ENCODE measurements at places on chromosomes 13 and 19.

DNA sequence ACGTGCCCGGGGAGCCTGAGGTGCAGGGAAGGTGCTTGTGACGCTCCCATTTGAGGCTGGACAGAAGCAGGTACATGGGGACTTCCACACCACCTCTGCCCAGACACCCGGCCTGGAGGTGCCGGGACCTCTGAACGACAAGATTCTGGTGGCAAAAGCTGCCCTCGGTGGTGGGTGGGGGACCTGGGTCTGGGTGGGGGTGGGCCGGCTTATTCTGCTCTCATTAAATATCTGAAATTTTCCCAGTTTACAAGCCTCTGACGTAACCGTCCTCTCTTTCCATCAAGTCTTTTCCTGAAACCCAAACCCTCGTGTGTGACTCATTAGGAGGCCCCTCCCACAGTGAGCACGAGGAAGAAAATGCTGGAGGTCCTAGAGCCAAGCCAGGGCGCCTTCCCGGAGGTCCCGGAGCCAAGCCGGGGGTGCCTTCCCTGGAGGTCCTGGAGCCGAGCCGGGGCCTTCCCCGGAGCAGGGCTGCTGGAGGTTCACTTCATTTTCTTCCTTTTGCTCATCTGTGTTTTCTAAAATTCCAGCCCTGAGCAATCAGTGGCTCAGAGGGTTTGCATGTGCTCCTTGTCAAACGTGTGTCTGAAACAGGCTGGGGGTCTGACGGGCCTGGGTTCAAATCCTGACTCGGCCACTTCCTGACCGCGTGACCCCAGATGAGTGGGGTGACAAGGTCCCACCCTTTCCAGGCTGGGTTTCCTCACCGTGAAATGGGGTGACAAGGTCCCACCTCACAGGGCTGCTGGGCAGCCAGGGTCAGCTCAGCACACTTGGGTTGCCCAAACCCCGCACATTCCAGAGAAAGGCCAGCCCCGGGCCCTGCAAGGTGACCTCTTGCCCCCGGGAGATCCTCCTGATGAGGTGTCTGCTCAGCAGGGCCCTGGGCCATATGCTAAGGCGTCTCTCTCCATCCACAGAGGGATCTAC is 10.0 kb downstream of the CFD start:
- DNase-seq: no peak

DNA sequence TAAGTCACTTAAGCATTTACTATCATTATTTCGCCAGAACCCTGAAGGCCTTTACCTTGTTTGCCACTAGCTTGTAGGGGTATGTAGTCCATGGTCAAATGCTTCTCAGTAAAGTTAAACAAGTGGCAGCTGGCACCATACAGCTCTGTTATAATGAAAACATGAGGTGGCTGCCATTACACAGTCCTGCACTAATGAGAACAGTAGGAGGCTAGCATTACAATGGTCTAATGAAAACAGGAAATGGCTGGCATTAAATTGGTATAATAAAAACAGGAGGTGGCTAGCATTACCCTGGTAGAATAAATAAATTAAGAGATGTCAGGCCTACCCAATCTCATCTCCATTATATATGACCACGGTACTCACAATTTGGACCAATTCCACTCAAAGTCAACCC is 107.5 kb downstream of the PCDH17 start:
- DNase-seq: no peak

GRCh38 chr19:3145909-3146676 is 10.3 kb downstream of the GNA15 start:
- no peak for DNase-seq

GRCh38 chr19:55537741-55538111 is 793 bp upstream of the SBK2 start:
- DNase-seq: no peak

GRCh38 chr13:36476661-36477060 is 44.4 kb downstream of the CCNA1 start:
- DNase-seq: no peak

DNA sequence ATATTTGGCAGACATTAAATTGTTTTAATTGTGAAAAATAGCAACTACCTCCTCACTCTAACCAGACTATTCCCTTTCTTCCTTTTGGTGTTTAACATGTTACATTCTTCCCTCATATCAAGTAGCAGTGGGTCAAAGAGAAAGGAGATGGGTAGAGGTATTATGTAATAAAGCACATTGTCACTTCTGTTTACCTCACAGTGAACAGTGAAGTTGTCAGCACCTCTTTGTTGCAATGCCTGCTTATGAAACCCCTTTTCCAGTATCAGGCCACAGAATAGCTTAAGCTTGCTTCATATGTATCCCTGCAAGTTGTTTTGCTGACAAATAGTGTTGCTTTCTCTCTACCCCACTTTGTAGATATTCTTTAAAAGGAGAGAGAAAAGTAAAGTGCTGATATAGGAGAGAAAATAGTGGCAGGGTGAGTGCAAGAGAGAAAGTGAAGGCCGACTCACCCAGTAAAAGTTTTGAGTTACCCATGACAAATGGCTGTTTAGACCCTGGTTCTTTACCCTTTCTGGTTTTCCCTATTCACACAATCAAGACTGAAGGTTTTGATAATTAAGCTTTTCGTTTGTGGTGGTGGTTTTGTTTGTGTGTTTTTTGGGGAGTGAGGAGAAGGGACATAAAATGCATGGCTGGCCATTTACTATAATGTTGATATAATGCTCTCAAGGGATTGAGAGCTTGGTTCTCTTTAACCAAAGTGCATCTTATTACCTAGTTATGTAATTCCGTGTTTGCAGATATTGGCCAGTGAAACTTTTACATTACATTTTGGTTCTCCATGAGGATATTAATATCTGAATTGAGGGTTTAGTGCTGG is 3.7 kb downstream of the ITM2B start:
- no peak for DNase-seq

- no peak for DNase-seq
These were observed 81.0 kb downstream of the NUFIP1 start for GRCh38 chr13:44908266-44908665.

DNA sequence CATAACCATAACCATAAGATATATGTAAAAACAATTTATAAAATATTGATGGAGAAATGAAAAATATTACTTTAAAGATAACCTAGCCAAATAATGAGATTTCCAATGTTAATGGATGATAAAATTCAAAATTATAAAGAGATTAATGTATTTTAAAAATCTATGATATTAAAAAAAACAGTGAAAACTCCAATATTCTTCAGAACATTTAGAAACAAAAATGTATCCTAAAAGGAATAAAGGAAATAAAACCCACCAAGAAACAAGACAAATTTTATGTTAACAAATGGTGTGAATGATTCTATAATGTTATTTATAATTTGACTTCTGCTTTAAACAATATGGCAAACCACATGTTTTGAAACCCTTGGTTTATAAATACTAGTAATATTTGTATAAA is 1587.8 kb downstream of the PCDH9 start:
- no peak for DNase-seq

DNA sequence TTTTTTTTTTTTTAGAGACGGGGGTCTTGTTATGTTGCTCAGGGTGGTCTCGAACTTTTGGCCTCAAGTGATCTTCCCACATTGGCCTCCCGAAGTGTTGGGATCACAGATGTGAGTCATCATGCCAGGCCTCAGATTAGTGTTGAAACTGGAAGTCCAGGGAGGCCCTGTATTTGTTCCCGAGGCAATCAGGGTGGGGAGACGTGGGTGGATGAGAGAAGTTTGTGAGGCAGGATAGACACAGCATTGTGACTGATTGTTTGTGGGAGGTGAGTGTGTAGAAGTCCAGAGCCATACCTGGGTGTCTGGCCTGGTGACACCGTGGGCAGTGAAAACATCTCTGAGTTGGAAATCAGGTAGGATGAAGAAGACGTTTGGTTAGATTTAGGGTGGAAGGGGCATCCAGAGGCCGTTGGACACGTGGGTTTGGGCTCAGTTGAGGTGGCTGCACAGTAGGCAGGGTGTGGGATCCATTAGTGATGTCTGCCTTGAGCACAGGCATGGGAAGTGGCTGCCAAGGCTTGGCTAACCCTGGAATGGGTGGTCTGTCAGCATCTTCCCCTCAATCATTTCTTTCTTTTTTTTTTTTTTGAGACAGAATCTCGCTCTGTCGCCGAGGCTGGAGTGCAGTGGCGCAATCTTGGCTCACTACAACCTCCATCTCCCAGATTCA is 12.4 kb downstream of the RTN2 start:
- no peak for DNase-seq

GRCh38 chr13:55410398-55411330 is 1730.1 kb upstream of the PRR20A start:
- DNase-seq: no peak

DNA sequence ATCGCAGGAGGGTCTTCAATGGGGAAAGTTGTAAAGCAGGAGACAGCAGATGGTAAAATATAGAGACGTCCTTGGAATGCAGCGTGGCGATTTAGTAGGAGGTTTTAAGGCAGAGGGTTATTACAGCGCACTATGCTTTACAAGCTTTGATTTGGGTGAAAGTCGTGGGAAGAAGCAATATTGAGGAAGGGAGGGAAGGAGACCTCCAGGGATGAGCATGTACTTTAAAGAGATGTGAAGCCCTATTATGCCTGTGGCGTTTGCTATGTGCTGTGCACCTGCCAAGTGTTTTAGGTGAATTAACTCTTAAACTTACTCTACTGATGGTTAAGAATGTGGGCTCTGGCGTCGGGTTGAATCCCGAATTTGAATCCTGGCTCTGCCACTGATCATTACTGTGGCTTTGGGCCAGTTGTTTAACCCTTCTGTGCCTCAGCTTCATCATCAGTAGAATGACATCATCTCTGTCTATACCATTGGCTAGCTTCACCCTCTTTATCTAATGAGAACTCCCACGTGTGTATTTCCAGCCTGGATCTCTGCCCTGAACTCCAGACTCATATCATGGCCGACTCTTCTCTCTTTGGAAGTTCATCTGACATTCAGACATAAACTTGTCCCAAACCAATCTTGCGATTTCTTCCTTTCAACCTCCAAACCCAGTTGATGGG is 583 bp downstream of the CCDC61 start:
- no peak for DNase-seq

DNA sequence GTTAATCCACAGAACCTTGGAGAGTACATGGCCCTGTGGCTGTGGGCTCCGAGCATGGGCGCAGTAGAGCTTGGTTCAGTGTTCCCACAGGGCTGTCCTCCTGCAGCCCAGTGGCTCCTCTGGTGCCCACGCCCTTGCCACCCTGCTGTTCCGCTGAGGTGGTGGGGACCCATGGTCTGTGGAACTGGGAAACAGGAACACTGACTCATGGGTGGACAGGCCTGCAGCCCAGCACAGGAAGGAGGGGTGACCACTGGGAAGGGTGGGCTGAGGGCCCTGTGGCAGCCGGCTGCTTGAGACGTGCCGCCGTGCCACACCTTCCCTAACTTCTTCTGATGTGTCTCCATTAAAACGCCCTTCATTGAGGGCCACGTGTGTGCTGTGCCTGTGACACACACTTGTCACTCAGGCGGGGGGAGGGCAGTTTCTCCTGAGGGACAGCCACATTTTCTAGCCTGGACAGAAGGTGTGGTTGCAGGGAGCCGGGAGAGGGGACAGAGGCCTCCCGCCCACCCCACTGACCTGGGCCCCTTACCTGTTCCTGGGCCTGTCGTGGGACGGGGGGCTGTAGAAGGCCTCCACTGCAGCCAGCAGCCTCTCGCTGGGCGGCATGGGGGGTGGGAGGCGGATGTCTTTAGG is 21.1 kb downstream of the CHERP start:
- no peak for DNase-seq

DNA sequence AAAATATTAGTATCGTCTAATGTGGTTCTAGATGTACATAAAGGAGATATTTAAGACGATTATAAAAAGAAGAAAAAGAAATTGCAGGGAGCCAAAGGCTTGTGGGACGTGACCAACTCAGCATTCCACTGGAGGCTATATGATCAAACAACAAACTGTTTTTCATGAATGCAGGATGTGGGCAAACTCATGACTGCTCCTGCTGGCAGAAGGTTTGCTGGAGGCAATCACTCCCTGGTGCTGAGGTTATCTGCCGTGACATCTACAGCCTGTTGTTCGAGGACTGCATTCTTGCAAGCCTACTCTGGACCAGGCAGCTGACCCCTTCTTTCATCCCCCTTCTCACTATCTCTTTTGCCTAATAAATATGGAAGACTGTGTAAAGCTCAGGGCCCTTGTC is 518.1 kb downstream of the UQCRFS1 start:
- no peak for DNase-seq

- DNase-seq: no peak
These were observed 131.0 kb downstream of the DLEU7 start for GRCh38 chr13:50712456-50712855.

GRCh38 chr13:92354583-92354982 is 872.0 kb upstream of the GPC6 start:
- no peak for DNase-seq

DNA sequence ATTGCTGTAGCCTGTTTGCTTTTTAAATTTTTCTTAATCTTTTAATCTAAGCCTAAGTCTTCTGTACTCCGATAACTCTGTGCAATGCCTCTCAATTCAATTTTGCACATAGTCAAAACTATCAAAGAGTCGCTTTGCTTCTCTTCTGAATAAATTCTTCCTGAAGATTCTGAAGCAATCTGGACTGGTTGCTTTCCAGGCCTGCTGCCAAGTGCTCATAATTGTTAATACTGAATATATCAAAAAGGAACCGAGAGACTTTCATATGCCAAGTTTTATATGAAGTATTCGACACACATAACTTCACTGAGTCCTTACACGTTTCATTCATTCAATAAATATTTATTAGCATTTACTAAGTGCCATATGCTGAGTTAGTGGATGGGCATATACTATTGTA is 91.3 kb downstream of the EDNRB start:
- DNase-seq: no peak

GRCh38 chr13:95559100-95559499 is 6.6 kb downstream of the CLDN10 start:
- no peak for DNase-seq

- no peak for DNase-seq
These were observed 533 bp downstream of the ZNF544 start for GRCh38 chr19:58229255-58229639.

DNA sequence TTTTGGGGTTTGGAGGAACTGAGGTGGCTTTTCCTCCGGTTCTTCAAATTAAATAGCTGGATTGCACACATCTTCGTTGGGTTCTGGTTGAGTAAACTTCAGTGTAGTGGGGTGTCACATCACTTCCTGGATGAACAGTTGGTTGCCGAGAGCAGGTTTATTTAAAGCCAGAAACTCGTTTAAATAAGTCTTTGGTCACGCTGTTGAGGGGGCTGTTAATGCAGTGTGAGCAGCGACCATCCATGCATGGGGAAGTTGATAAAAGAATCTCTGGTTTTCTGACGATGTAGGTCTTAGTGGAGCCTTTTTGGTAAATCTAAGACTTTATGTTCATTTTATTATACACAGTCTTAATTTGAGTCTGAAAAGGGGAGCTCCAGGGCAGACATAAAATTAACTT is 351.2 kb upstream of the ARGLU1 start:
- DNase-seq: no peak

DNA sequence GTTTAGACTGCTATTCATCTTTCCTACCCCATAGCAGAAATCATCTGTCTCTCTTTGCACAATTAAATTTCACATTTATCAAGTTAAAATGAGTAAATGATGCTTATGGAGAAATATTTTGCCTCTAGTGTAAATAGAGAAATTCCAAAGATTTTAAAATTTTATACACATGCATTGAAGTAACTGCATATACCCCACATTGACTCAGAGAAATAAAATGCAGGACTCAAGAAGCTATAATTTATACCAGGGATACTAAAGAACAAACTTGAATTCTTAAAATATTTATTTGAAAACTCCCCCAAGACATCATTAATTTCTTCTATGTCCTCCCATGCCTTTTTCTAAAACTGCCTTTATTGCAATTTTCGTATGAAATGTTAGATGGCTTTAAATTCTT is 165.8 kb downstream of the DIAPH3 start:
- DNase-seq: no peak

GRCh38 chr13:20054586-20054985 is 96.1 kb downstream of the ZMYM2 start:
- DNase-seq: no peak
